ENCODE measurements at places on chromosomes 5 and 9.

- no peak for DNase-seq
Measured at GRCh38 chr5:113807427-113807991, 294.0 kb downstream of the YTHDC2 start.

GRCh38 chr5:32069396-32069795, 104.7 kb downstream of the GOLPH3 start:
- DNase-seq: no peak

DNA sequence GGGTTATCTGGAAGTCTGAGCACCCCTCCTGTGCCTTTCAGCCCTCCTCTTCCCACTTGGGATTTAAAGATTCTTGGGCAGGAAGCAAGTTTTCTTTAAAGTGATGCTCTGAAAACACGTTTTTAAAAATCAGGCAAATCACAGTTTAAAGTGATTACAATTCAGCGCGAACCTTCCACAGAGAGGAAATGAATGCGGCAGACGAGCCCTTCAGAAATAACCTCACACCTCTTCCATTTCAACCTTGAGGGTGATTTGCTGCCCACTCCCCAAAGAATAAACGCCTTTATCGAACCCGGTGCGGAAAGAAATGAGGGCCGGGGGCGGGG, 2.3 kb upstream of the EFNA5 start:
- DNase-seq: no peak

DNA sequence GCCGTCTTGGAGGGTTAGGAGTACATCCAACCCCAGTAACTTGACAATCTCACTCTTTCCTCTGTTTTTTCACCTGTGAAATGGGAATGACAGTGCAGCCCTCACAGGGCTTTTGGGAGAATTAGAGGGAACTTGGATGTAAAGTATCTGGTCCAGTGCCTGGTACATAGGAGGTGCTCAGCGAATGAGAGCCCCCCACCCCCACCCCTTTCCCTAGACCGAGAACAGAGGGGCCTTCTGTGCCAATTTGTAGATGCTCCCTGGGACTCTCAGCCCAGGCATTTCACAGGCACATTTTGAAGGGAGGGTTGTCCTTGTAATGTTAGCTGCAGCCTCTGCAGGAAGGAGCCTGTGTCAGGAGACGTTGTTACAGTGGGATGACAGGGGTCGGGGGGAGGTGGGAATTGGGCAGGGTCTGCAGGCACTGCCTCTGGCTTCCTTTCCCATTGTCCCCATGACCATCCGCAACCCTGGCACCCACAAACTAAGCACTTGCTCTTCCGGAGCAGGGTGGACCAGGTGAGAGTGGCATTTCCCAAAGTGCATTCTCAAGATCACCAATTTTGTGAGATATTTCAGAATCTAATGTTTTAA, 47.0 kb downstream of the AMBP start:
- DNase-seq: no peak

DNA sequence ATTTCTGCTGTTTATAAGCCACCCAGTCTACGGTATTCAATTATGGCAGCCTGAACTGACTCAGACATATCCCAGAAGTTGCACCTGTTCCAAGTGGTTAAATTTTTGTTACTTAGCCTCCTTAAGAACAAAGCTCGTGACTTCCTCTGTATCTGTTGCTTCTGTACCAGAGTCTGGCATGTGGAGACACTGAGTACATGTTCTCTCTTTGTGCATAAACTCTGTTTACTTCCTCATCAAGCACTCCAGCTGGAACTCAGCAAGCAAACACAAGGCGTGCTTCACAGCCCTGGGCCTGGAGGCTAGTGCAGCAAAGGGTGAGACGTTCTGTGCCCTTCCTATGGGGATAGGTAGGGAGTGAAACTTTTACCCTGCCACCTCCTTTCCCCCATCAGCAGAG, 19.0 kb downstream of the C9orf152 start:
- DNase-seq: no peak

DNA sequence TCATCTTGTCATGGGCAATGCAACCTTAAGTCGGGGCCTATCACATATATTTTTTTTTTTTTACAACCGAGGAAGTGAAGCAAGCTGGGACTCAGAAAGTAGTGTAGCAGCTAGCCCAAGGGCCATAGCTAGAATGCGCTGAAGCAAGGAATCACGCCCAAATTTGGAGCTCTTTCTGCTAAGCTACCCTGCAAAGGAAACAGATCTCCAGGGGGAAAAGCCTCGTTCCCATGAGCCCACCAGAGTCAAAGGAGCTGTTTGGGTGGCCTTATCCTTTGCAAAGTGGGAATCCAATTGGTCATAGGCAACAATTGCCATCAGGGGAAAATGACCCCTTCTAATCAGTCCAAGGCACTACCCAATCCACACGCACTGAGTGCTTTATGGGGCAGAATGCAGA, 390.4 kb downstream of the EBF1 start:
- no peak for DNase-seq

DNA sequence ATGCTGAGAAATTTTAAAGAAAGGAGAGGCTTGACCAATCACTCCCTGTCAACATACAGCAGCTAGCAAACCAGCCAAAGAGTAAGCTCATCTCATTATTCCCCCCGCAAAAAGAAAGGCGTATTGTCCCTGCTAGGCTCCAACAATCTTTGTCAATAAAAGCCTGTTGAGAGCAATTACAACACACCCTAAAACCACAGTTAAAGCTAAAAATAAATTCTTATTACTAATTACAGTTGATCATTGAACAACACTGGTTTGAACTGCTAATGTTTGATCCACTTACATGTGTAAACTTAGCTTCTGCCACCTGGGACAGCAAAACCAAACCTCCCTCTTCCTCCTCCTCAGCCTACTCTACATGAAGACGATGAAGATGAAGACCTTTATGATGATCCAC, 151.2 kb downstream of the TSSK1B start:
- DNase-seq: no peak

GRCh38 chr9:34171753-34172535, 6.9 kb upstream of the UBAP1 start:
- DNase-seq: no peak

DNA sequence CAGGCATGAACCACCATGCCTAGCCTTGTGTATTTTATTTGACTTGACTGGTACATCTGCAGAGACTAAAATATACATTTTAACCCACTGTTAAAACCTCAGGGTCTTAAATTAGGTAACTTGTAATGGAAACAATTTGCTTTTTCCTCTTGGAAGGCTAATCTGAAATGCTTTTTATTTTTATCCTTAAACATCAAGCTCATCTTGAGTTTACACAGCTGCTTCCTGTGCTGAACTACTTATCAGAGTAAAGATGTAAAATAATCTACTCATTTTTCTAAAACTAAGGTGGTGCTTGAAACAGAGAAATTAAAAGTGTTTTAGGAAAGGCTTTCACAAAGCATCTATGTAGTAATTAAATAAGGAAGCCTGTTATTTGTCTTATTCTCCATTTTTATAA, 144.1 kb downstream of the ENTREP1 start:
- DNase-seq: no peak

GRCh38 chr9:68763104-68763503, 58.1 kb downstream of the PIP5K1B start:
- DNase-seq: no peak

All from stimulated activated CD4-positive, alpha-beta T cell treated with anti-CD3 and anti-CD28 coated beads, Interleukin-1b, Interleukin-23, amount 100 ng/mL, for 1 hour (primary cell).